Activated T-cell treated with anti-CD3 and anti-CD28 coated beads for 1 hour (primary cell): ENCODE measurements at places on chromosomes 4 and X.

GRCh38 chrX:135345107-135345589 is 35.9 kb downstream of the ETDC start:
- DNase-seq, result no peak

DNA sequence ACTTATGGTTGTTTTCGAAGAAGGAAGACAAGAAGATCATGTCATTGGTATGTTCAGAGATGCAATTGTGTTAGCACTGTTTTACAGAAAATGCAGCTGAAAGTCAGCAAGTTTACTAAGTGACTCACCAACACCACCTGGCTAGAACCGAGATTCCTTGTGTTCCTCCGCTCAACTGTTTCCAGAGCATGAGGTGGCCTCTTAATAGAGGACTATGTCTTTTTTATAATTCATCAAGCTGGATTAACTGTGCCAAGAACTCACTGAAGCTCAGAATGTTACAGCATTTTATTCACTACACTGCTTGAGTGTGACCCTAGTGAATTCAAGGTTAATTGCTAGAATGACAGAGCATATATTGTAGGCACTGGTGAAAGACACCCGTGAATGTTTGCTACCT is 1573.5 kb upstream of the TENM3 start:
- no peak for DNase-seq

DNA sequence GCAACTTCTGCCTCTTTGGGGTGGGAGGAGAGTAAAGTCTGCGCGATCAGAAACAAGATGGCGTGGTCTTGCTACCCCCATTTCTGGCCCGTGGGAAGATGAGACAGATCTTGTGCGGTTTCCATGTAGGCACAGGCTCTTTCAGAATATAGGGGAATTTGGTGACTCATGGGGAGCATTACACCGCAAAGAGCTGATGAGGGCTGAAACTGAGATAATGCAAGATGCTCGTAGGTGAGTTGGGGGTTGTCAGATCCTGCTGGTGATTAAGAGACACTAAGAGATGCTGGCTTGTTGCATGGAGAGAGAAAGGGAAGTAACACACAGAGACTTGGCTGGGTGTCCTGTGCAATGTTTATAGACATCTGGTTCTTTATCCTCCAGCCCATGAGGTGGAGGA is 1.5 kb downstream of the EVC start:
- no peak for DNase-seq

DNA sequence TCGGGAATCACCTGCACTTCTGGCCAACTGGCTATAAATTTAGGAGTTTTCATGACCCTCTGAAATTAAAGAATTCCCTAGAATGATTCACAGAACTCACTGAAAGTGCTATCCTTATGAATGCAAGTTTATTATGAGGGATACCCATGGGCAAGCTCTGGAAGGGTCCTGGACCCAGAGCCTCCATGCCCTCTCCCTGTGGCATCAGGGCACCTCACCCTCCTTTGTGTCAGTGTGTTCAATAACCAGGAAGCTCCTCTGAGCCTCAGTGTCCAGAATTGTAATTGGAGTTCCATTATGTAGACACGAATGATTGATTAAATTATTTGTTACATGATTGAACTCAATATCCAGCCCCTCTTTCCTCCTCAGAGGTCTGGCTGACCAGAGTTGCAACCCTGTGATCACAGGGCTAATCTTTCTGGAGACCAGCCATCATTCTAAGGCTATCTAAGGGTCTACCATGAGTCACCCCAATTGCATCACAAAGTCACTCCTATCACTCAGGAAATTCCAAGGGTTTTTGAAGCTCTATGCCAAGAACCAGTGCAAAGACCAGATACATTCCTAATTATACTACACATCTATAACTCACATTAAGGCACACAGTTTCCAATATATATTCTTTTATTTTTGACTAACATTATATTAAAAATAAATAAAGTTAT is 8.9 kb downstream of the ANXA3 start:
- no peak for DNase-seq

DNA sequence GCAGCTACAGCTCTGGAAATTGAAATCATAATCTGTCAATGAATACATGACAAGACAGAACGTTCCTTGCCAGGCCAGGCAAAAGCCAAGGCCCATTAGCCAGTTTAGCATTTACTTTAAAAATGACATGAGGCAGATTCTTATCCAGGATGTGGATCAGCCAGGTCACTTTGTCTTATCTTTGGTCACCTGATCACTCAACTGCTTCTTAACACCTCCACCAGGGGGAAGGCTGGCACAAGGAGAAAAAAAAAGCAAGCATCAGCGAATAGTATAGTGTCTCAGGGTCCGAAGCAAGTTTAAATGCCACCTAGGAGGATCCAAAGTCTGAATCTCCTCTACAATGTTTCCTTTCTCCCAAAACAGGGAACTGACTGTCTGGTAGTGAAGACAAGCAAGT is 18.8 kb downstream of the ATP1B4 start:
- no peak for DNase-seq

GRCh38 chr4:188778905-188779304 is 639.7 kb downstream of the TRIML1 start:
- no peak for DNase-seq

- no peak for DNase-seq
Measured at GRCh38 chr4:147923854-147924253, 192.0 kb downstream of the ARHGAP10 start.

DNA sequence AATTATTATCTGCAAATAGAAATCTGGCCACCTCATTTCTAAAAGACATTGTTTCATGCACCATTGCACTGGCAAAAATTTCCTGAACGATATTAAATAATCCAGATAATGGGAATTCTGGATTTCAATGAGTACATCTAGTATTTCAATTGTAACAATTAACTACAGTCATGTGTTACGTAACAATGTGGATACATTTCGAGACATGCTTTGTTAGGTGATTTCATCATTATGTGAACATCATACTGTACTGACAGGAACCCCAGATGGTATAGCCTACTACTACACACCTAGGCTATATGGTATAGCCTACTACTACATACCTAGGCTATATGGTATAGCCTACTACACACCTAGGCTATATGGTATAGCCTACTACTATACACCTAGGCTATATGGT is 14.8 kb downstream of the LAMTOR3 start:
- no peak for DNase-seq

GRCh38 chr4:59973492-59973891 is 1226.6 kb upstream of the ADGRL3 start:
- no peak for DNase-seq

DNA sequence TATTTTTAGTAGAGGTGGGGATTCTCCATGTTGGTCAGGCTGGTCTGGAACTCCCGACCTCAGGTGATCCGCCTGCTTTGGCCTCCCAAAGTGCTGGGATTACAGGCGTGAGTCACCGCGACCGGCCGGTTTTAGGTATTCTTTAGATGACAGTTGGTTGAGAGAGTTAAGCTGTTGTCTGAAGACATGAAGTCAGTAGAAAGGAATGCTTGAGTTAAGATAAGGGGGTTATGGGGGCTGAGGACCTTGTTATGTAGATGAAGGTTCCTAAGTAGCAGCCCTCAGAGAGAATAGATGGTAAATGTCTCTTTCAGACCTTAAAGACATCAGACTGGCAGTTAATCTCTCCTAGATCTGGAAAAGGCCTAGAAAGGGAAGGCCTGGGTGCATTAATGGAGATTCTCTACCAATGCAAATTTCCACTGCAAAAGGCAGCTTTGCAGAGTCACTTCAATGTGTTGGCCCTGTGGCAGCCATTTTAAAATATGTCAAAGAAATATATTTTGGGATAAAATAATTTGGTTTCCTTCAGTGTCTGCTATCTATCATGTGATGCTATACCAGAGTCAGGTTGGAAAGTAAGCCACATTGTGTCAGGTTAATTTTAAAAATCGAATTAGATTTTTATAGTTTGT is 6.4 kb upstream of the ZNF674 start:
- DNase-seq, result no peak

- no peak for DNase-seq
Measured at GRCh38 chr4:39312816-39313215, 53.3 kb downstream of the RFC1 start.

- no peak for DNase-seq
Measured at GRCh38 chr4:164207460-164207859, 546.5 kb upstream of the SMIM31 start.

DNA sequence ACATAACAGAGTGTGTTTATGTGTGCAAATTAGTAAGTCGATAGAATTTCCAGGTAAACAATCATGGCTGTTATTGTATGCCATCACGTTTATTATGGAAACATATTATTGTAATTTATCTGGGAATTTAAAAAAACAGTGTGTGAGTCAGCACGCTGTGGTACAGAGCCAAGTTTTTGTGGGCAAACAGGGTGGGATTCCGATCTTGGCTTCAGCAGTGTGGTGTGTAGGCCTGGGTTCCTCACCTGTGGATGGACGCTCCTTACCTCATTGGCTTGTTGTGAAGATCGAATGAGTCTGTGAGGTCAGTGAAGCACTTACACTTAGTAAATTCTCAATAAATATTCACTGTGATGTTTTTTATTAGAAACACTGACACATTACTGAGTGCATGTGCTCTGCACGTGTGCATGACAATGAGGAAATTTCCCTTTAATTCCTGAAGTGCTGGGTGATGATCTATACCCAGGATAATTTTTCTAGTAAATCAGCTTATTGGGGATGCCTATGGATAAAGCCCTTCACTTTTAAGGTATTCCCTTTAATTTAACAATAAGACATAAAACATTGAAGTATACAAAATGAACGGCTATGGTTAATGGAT is 36.4 kb downstream of the SLIT2 start:
- DNase-seq, result no peak

- no peak for DNase-seq
Measured at GRCh38 chr4:56227301-56227835, 159.9 kb downstream of the AASDH start.

DNA sequence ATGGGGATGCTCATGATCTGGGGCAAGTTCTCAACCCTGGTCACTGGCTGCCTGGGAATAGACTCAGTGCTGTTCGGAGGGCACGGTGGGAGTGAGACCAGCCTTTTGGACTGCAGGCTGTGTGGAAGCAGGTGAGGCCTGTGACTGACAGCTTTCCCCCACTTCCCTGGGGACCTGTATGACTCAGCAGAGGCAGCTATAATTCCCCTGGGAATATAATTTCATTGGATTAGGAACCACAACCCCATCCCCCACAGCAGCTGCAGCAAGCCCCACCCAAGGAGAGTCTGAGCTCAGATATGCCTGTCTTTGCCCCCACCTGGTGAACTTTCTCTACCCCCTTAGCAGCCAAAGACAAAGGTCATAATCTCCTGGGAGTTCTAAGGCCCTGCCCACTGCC is 408.6 kb downstream of the PPP3CA start:
- no peak for DNase-seq

DNA sequence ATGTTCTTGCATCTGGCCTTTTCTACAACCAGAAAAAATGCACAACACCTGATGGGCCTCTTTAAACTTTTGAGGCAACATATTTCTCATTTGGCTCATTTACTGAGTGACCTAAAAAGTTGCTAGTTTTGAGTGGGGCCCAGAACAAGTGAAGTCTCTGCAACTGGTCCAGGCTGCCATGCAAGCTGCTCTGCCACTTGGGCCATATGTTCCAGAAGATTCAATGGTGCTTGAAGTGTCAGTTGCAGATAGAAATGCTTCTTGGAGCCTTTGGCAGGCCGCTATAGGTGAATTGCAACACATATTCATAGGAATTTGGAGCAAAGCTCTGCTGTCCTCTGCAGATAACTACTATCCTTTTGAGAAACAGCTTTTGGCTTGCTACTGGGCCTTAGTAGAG is 66.4 kb upstream of the RLIM start:
- DNase-seq, result no peak
